Frontal cortex (tissue), 4 donors: ENCODE measurements at places on chromosomes 12 and 14. TPM values are rescaled to one million over a fixed set of nuclear protein-coding genes. Genes with fewer than 3 reads are reported as not detected.

The PLD4 gene
- total RNA-seq: 3.7 TPM

The MYO1A gene
- not detected for total RNA-seq

The TRHDE gene
- 40.4 TPM for total RNA-seq

The PRKD1 gene
- total RNA-seq: 17.1 TPM

The CDKN3 gene
- total RNA-seq: 5.3 TPM

The LUM gene
- total RNA-seq: 12.6 TPM

The TIGAR gene
- total RNA-seq: 4.1 TPM

The CLEC4D gene
- total RNA-seq: under 0.01 TPM

The LMBR1L gene
- total RNA-seq: 83.6 TPM

The FGF6 gene
- total RNA-seq: not detected

The TMEM19 gene
- total RNA-seq: 69.7 TPM

The MANSC1 gene
- 2.4 TPM for total RNA-seq

The BEST3 gene
- 1.6 TPM for total RNA-seq

The NKX2-1 gene
- total RNA-seq: 0.82 TPM

The CEBPE gene
- not detected for total RNA-seq

The ARHGAP9 gene
- total RNA-seq: 1.2 TPM

The SMOC1 gene
- 12.2 TPM for total RNA-seq

The MFAP5 gene
- 0.41 TPM for total RNA-seq
